Vagina (tissue), 2 donors: ENCODE measurements at places on chromosomes 13 and 19.

DNA sequence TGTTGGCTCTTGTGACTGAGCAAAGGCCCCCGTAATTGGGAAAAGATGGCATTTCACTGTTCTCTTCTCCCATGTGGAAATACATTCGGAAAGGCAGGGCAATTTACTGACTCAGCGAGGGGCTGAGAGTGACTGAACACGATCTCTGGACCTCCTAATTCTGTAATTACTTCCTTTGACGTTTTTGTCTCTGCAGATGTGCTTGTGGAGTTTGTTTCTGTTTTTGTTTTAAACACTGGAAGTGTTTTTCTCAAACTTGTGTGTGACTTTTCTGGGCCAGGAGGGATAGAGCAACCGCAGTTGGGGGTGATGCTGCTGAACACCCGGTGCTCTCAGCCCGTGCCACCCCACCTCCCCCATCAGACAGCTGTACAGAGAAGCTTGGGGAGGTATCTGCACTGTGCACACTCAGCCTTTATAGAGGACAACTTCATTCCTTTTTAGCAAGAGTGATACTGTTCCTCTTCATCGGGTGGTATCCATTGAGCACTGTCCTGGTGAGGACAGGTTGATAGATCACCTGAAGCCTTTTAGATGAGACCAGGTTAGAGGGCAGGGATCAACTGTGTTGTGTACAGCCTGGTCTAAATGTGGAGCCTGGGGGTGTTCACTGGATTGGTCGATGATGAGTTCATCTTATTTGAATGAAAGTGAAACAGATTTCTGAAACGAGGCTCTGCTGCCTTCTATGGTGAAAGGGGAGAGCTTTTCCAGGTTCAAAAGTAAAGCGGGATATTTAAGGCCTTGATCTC lies 117.4 kb downstream of the ESD start:
- DNase-seq = no peak

DNA sequence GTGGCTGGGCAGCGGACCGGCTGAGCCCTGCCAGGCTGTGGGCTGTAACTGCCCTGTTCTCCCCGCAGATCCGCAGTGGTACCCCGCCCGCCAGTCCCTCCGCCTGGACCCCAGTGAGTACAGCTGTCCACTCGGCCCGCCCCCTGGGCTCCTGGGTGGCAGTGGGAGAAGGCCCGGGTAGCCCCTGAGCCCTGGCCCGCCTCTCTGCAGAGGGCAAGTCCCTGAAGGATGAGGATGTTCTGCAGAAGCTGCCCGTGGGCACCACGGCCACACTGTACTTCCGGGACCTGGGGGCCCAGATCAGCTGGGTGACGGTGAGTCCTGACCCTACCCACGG lies 8.3 kb downstream of the NDUFB7 start:
- no peak for DNase-seq

DNA sequence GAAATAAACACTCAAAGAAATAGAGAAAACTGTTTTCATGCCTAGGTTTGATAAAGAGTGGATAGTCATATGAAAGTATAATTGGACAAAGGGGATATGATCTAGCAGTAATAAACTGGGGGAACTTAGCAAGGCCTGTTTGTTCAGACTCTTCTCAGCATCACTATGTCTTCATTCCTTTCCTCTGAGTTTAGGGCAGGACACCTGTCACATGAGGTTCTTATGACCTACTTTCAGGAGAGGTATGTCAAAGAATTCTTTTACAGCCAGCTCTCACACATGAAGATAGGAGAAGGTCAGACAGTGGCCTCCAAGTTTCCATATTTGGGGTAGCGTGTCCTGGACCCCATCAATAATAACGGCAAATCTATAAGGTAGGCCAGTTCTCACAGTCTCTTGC lies 11.4 kb upstream of the RFXAP start:
- DNase-seq = no peak

DNA sequence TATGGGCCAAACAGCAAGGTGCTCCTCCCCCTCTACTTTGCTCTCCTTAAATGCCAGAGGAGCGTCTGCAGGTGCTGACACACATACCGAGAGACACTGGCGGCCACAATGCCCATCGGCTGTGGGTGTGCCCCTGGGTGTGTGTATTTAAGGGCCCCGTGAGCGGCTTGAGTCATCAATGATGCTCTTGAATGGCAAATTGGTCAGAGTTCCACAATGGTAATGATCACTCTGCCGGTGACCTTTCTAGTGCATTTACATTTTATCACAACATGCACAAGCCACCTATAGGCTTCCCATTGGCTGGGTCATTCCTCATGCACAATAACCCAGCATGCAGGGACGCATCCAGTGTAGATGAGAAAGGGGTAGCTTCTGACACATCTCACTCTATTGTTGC lies 124.8 kb downstream of the ZNF536 start:
- no peak for DNase-seq

DNA sequence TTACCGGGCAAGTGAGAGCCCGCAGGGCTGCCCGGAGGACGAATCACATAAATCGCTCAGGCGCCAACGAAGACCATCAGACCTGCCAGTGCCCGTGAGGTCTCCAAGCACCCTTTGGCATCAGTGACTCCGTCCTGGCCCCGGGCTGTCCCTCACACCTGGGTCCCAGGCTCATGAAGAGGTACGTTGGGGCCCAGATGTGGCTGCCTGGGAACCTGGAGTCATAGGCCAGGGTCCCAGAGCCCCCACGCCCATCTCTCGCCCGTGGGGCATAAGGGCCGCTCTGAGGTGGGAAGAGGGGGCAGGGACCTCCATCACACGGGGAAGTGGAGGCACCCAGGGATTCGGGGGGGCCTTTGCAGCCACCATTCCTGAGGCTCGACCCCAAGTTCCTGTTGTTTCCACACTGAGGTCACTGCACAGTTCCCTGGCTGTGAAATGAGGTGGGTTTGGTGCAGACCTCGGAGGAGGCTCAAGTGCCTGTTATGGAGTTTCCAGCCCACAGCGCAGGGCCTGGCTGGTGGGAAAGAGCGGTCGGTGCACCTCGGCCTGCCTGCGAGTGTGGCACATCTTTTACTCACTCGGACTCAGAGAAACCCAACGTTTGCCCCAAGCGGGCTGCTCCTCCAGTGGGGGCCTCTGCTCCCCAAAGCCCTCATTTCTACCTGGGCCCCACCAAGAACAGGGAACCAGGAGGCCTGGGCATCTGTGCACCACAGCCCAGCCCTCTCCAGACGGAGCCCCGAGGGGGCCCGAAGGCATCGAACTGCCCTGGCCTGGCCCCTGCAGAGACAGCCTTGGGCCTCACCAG lies 35.9 kb upstream of the C13orf46 start:
- DNase-seq = no peak
